ENCODE measurements at places on chromosomes 6 and 20.

- DNase-seq, result no peak
Observed at GRCh38 chr6:82374516-82374915, 10.9 kb downstream of the TPBG start.

DNA sequence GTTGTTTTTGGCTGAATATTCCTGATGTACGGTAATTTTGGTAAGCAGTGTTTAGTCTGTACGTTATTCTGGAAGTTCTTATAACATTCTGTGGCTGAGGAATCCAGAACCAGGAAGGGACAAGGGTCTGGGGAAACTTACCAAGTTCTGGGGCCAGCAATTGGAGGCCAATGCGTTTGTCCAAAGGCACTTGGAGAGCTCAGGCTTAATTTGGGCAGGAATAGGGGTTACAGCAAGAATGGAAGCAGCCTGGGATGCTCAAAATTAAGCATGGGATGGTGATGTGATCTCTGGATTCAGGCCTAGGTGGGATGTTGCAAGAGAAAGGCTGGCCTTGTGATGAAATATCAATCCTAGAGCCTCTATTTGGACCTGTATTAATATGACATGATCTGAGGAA lies 235.2 kb upstream of the NOX3 start:
- DNase-seq, result no peak

DNA sequence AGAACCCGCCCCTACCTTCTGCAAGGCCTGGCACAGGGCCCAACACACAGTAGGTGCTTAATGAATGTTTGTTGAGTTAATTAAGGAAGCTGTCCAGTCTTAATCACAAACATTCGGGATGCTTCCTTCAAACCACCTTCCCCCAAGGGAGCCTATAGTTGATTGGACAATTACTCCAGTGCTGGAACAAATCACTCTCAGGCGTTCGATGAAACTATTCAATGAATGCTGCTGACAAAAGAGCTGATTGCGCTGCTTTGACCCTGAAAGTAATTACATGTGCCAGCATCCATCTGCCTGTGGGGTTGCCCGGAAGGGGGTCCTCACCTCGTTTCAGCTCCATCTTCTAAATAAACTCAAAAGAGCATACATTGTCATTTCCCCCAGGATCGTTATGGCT lies 112.0 kb upstream of the SRSF6 start:
- DNase-seq, result no peak

GRCh38 chr20:6663104-6663503 lies 104.4 kb upstream of the BMP2 start:
- DNase-seq, result no peak

GRCh38 chr6:31919624-31920303 lies 7.8 kb upstream of the C2 start:
- no peak for DNase-seq

DNA sequence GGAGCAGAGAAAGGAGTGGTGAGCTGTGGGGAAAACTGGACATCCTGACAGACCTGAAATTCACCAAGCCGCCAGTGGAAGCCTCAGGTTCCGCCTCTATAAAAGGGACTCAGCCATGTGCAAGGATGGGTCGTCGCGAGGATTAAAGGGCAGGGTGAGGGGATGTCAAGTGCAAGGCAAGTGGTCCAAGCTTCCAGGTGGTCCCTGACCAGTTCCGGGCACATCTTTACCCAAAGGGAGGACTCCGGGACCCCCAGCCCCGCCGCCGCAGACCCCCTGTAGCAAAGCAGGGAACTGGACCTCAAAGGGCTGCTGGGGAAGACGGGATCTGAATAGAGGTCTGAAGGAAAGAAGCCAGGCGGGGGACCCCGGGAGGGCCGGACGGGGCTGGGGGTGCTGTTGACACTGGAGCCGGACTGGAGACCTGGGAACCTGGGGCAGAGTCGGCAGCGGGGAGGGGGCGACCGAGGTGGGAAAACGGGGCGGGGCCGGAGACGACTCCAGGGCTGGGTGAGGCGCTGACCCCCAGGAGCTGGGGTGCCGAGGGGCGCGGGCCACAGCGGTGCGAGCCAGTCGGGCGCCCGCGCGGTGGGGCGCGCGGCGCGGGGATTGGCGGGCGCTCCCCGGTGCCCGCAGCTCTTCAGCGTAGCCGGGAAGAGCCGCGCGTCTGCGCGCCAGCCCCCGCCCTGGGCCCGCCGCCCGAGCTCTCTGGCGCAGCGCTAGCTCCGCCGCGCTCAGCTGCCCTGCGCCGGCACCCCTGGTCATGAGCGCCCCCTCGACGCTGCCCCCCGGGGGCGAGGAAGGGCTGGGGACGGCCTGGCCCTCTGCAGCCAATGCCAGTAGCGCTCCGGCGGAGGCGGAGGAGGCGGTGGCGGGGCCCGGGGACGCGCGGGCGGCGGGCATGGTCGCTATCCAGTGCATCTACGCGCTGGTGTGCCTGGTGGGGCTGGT lies at the start of gene SSTR4:
SSTR4 (plus strand) TSS at position 592 of the 951 bp plus-strand sequence; CDS start at position 764, 172 bp downstream.
- no peak for DNase-seq

GRCh38 chr20:51697096-51697826 lies 70.9 kb downstream of the ATP9A start:
- DNase-seq, result no peak

DNA sequence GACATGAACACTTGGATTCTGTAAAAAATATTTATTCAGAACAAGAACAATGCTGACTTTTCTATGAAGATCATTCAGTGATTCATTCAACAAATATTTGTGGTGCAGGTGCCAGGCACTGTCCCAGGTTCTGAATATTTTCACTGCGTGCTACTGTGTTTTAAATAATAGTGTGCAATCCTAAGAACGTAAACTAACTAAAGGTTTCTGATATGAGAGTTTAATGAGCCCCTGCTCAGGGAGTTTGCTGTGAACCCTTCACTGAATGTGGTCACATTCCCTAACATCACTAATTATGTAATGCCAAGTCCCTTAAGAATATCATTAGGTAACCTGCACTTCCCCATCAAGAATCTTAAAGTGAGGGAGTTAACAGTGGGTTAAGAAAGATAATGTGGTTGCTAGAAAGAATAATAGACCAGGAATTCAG lies 1.7 kb upstream of the TMEM170B start:
- DNase-seq, result peak; percentile 28
